ENCODE measurements at places on chromosomes 1 and 21.
A peak's percentile ranks its signal among the peaks of the same experiment; 100 is the strongest.

GRCh38 chr1:226443033-226443432 is 35.1 kb upstream of the PARP1 start:
- DNase-seq = no peak

- DNase-seq = peak; percentile 69
Measured at GRCh38 chr1:153677718-153678518, 570 bp upstream of the NPR1 start.

GRCh38 chr1:29519788-29520110 is 283.4 kb downstream of the PTPRU start:
- no peak for DNase-seq

DNA sequence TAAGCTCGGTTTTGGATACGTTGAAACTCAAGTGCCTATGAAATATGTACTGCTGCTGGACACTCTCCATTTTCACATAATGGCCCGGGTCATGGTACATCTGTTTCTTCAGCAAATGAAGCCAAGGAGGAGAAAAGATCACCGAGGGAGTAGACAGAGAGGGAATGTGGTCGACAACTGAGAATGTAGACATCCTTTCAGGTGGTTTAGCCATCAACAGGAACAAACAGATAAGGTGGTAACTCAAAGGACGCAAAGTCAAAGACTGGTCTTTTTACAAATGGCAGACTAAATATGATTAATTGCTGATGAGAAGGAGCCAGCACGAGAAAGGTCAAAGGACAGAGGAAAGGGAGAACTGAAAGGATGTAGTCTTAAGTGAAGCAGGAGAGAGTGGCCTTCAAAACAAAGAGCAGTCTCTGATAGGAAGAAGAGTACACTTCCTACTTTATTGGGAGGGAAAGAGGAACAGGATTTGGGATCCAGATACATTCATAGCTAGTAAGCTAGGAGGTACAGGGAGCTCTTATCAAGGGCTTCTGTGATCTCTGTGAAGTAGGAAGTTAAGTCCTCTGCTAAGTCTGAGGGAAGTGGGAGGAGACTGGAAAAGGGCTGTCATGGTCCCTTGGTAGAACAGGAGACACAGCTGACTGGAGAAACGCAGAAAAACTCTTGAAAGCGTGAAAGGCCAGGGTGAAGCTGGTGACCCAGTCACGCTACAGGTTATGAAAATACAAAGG is 28.3 kb downstream of the NUP133 start:
- DNase-seq = no peak

DNA sequence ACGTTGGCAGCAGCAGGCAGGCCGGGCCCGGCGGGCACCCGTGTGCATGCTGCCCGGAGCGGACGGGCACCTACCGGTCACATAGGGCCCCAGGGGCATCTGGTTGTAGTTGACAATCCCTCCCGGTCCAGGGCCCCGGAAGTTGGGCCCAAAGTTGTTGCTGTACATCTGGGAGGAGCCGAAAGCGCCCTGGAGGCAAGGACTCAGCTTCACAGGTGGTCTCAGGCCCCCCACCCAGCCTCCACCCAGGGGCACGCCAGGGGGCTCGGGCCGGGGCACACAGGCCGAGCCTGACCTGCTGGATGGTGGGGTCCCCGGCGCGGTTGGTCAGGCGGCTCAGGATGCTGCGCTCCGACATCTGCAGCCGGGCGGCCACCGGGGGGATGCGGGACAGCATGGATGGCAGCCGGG is 60.6 kb downstream of the KCNAB2 start:
- no peak for DNase-seq

- no peak for DNase-seq
Measured at GRCh38 chr1:234620272-234621126, 10.5 kb upstream of the IRF2BP2 start.
